ENCODE measurements at places on chromosomes 5 and 9. TPM values are rescaled to one million over a fixed set of nuclear protein-coding genes. Genes with fewer than 3 reads are reported as not detected.

The SPARC gene
- not detected for total RNA-seq

The ROPN1L gene
- total RNA-seq = not detected

The STING1 gene
- total RNA-seq = 65.3 TPM

The DROSHA gene
- total RNA-seq = 72.7 TPM

The SFXN1 gene
- 76.3 TPM for total RNA-seq

The POU5F2 gene
- total RNA-seq = 1.7 TPM

The FBXL7 gene
- not detected for total RNA-seq

The GABRG2 gene
- total RNA-seq = not detected

All from naive thymus-derived CD8-positive, alpha-beta T cell (primary cell).